ENCODE measurements at places on chromosomes 5 and 9. TPM values are rescaled to one million over a fixed set of nuclear protein-coding genes. Genes with fewer than 3 reads are reported as not detected.

DNA sequence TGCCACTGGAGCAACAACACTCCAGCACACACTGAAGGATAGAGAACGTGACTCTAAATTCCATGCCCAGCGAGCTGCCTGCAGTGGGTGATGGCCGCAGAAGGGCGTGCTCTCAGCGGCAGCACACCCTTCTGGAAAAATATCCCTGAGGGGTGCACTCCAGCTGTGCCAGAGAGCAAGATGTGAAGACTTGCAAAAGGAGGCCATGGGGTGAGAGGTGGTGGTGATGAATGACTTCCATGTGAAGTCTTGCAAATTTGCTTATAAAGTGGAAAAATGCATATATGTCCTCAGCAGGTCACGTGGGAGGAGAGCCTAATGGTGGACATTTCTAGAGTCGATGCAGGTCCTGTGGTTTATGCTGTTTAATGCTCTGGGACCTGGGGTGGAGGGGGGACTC is 39.8 kb upstream of the COL5A1 start:
- no peak for DNase-seq

- peak; percentile 81 for DNase-seq
These were observed at the start of gene CAMK2A for GRCh38 chr5:150289551-150290390. Gene CAMK2A, minus strand, starts transcription at chr5:150289773. Its CDS starts 148 bp downstream, at chr5:150289625.

Gene FLT4
- 13.9 TPM for total RNA-seq

Gene ADAMTS6
- 14.3 TPM for total RNA-seq

DNA sequence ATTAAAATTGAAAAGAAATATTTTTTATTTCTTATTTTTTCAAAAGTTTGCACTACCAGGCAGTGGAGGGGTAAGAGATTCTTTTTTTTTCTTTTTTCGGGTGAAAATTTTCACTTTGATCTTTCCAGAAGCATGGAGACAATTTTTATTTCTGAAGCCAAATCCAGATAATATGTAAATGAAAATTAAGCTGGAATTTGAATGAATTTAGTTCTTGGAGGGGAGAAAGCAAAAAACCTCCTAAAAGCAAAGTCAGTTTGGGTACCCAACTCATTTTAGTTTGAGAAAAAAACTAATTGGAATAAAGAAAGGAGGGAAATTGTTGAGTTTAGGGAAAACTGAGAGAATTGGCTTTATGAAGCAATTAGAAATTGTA is 872 bp downstream of the ZNF618 start:
- no peak for DNase-seq

Gene DTWD2
- total RNA-seq, result 7.2 TPM
